Endodermal cell (in vitro differentiated cells): ENCODE measurements at places on chromosomes 1 and 21. TPM values are rescaled to one million over a fixed set of nuclear protein-coding genes. Genes with fewer than 3 reads are reported as not detected.

DNA sequence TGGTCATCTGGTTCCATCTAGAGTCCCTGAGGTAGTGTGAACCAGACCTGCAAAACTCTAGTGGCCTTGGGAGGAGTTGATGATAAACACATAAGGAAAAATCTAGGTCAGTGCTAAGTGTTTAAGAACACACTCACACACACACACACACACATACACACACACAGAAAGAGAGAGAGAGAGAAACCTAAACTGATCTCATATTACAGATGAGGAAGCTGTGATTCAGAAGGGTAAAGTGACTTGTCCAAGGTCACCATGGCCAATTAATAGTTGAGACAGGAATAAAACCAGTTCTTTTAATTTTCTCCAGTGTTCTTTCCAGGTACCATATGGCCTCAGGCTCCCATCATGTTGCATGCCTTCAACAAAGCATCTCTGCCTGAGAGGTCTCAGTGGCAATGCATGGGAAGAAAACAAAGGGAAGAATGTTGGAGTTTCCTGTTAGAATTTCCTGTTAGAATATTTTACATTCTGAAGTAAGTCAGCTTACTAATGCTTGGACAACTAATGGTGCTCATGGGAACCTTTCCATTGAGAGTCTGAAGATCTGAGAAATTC lies 77.3 kb upstream of the TSPAN2 start:
- DNase-seq = no peak

DNA sequence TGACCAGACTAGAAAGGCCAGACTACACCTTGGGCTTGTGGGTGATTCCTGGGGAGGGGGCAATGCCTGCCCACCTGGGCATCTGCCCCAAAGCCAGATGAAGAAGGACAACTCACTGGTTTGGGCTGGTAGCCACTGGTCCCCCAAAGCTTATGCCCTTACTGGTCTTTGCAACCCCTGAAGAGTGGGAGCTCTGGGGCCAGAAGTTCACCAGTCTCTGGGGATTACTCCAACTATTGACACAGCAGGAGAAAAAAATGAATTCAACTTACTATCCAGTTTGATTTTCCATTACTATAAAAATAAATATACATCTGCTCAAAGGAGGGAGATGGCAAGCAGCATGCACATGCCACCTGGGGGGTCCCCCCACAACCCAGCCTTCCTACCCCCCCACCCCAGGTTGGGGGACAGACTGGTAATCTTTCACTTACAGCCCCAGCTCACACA lies 2.6 kb downstream of the AHDC1 start:
- DNase-seq = no peak

DNA sequence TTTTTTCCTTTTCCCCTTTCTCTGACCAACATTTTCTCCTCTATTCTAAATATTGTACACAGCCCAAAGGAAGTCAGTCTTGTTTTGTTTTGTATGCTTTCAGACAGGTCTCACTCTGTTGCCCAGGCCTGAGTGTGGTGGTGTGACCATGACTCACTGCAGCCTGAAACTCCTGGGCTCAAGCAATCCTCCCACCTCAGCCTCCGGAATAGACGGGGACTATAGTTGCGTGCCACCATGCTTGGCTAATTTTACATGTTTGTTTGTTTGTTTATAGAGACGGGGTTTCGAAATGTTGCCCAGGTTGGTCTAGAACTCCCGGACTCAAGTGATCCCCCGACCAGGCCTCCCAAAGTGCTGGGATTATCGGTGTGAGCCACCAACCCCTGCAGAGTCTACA lies 72.8 kb downstream of the NRIP1 start:
- no peak for DNase-seq

DNA sequence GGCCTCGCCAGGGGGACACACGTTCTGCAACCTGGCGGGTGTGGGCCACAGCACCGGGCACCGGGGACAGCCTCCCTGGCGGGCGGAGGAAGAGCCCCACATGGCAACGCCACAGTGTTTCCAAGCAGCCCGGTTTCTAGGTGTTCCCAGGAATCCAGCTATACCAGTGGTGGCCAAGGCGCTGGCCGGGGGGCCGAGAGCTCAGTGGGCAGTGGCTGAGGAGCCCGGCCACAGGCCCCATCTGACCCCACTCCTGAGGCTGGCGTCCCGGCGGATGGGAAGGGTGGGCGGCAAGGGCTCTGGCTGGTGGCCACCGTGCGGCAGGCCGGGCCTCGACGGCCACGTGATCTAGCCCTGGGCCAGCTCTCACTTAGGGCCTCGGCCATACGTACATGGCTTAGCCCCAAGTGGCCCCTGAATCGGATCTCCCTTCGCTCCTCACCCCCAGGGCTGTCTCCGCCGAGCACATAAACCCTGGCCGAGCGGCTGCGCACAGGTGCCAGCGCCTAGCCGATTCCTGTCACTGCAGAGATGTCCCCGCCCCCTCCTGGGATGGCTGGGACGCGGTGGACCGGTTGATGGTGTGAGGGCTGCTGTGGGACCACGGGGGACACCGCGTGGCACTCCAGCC lies 68.7 kb downstream of the MORN1 start:
- DNase-seq = no peak

GRCh38 chr21:42659416-42660117 lies 6.1 kb downstream of the PDE9A start:
- DNase-seq = no peak

DNA sequence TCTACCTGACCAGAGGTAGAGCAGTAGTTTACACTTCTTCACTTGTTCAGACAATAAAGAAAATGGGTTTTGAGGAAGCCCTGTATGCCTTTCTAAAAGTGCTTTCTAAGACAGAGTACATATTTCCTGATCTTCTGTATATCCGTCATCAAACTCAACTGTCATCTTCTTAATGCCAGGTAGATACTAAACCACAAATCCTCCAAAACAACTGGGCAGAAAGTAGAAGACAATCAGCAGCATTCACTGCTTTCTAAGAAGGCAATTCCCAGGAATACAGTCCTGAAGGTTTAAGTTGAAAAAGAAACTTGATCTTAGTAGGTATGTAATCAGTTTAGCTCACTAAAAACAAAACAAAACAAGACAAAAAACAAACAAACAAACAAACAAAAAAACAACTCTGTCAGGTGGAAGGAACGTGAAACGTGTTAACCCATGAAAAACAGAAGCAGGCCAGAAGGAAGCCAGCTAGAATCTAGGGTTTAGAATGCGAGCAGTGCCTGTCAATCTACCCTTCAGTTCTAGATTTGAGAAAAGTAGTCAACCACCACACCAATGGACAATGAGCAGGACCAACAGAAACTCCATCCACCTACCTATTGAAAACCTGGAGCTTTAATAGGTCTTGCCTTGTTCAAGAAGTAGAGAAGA lies 59.2 kb downstream of the LEPR start:
- no peak for DNase-seq

GRCh38 chr1:30777060-30777903 lies 19.7 kb upstream of the LAPTM5 start:
- no peak for DNase-seq

- no peak for DNase-seq
These were observed 716 bp downstream of the CTBS start for GRCh38 chr1:84573481-84573966.

Gene CA14
- 53.3 to 66.1 TPM (median 54.7 TPM) in 3 replicates for total RNA-seq

Gene EPHA2
- total RNA-seq = 58.8 and 64.3 TPM in 2 replicates

Gene LCE2C
- not detected in 3 replicates for total RNA-seq

Gene ATG4C
- total RNA-seq = 18.1 to 33.8 TPM (median 32.8 TPM) in 3 replicates

Gene NCMAP
- 0.14 and 0.15 TPM in 2 replicates for total RNA-seq
